Activated CD4-positive, alpha-beta T cell treated with anti-CD3 and anti-CD28 coated beads for 36 hours (primary cell): ENCODE measurements at places on chromosomes 1 and 21.
A peak's percentile ranks its signal among the peaks of the same experiment; 100 is the strongest.

- no peak for DNase-seq
- no peaks in the 10 kb centered on the region for H3K36me3 ChIP-seq
Measured at GRCh38 chr1:108877348-108878159, 769 bp downstream of the GPSM2 start.

DNA sequence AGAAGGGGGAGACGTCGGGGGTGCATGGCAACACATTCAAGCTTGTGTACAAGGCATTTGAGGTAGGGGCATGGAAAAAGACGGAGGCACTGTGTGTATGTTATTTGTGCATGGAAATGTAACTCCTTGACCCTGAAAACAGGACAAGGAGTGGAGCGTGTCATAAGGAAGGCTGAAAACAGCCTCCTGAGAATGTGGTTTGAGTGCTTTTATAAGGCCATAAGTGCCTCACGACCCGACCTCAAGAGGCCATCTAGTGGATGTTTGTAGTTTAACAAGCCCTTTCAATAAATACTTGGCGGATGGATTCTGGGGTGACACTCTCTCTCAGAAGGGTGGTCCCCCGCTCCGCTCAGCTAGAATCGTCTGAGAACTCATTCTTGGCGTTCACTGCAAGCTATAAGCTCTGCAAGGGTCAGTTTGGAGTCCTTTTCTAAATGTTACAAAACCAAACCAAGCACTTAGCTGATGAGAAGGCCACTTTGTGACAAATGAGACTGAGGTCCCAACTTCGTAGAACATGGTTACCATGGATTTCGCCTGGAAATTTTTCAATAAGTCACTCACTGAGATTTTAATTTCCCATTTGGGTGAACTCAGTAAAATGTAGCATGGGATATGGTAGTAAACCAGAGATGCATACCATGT, 38.8 kb upstream of the CLCA4 start:
- H3K27me3 ChIP-seq: peaks cover 7% of the 10 kb centered on the region
- peak; percentile 20 for DNase-seq
- H3K4me1 ChIP-seq: no peaks in the 10 kb centered on the region
- no peak overlapping the region for H3K27ac ChIP-seq
- H3K4me3 ChIP-seq: no peak overlapping the region
- no peaks in the 10 kb centered on the region for H3K36me3 ChIP-seq

DNA sequence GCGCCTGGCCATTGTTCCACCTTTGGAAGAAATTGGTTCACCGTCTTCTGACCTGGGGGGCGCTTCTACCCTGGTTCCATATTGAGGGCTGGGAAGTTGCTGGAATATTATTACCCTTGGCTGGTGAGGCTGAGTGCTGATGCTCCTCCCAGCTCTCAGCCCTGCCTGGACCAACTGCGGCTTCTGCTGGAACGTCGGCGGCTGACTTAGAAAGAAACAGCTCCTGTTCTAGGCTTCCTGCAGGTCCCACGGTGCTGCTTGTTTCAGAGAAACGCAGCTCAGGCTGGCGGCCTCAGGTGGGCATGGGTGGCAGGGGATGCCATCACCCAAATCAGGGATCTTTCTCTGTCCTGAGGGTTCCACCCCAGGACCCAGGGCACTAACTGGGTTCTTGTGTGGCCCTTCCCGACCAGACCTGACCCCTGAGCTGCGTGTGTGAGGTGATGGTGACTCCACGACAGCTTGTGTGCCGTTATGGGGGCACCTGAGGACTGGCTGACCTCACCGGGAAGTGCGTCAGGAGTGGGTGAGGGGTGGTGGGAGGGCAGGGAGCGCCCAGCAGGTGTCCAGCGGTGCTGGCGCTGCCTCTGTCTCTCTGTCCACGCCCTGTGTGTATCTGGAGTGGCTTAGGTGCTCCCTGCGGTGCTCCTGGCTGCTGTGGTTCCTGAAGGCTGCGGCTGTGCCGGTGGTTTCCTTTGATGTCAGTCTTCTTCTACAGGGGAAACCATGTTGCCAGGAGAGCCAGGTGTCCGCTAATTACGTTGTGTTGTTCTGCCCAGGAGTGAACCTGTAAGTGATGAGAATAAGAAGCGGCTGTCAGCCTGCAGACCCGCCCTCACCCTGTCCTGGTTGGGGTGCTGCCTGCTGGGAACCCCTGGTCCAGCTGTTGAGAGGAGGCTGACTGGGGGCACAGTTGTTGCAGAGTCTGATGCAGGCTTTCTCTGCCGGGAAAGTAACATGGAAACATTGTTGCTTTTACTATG, 8.9 kb downstream of the SKI start:
- H3K36me3 ChIP-seq: peaks cover 25% of the 10 kb centered on the region
- peak overlapping the region; percentile 39 for H3K4me3 ChIP-seq
- peak overlapping the region; percentile 82 for H3K27ac ChIP-seq
- no peaks in the 10 kb centered on the region for H3K27me3 ChIP-seq
- H3K4me1 ChIP-seq: peaks cover 83% of the 10 kb centered on the region
- DNase-seq: peak; percentile 66

- H3K4me3 ChIP-seq: no peak overlapping the region
- no peak for DNase-seq
- no peak overlapping the region for H3K27ac ChIP-seq
- H3K27me3 ChIP-seq: no peaks in the 10 kb centered on the region
- peaks cover 4% of the 10 kb centered on the region for H3K36me3 ChIP-seq
- no peaks in the 10 kb centered on the region for H3K4me1 ChIP-seq
Measured at GRCh38 chr1:107704911-107705310, 260.1 kb downstream of the VAV3 start.

DNA sequence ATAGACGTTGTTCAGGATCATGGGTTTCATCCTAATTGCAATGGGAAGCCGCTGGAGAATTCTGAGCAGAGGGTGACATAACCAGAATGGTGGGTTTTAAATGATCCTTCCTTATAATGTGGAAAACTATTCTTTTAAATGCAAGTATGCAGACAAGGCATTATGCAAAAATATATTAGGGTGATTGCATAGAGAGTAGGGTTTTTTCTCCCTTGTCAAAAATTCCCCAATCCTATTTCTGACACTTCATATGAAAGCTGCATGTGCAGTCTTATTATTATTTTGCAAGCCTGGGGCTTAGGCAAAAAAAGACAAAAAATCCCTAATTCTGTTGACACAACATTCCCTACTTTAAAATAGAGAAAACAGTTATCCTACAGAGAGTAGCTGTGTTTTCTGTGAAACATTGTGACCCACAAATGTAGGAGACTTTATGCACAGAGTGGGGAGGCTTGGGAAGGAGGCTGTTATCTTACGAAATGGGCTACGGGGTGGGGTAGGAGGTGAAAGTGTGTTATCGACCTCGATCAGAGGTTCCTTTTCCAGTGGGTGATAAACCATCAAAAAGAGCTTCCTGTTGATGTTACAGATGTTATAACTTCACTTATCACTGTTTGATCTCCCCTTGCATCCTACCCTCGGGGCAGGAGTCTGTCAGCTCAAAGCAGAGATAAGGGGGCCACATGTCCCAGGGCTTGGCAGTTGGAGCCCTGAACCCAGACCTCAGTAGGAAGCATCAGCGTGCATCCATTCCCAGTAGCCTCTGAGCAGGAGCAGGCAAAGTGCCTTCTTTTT, 27.2 kb downstream of the RHEX start:
- no peak overlapping the region for H3K4me3 ChIP-seq
- H3K36me3 ChIP-seq: no peaks in the 10 kb centered on the region
- no peak overlapping the region for H3K27ac ChIP-seq

- no peaks in the 10 kb centered on the region for H3K27me3 ChIP-seq
- H3K4me1 ChIP-seq: no peaks in the 10 kb centered on the region
- no peaks in the 10 kb centered on the region for H3K36me3 ChIP-seq
- H3K27ac ChIP-seq: no peak overlapping the region
- no peak for DNase-seq
- no peak overlapping the region for H3K4me3 ChIP-seq
Measured at GRCh38 chr1:221606256-221606655, 135.6 kb downstream of the DUSP10 start.

DNA sequence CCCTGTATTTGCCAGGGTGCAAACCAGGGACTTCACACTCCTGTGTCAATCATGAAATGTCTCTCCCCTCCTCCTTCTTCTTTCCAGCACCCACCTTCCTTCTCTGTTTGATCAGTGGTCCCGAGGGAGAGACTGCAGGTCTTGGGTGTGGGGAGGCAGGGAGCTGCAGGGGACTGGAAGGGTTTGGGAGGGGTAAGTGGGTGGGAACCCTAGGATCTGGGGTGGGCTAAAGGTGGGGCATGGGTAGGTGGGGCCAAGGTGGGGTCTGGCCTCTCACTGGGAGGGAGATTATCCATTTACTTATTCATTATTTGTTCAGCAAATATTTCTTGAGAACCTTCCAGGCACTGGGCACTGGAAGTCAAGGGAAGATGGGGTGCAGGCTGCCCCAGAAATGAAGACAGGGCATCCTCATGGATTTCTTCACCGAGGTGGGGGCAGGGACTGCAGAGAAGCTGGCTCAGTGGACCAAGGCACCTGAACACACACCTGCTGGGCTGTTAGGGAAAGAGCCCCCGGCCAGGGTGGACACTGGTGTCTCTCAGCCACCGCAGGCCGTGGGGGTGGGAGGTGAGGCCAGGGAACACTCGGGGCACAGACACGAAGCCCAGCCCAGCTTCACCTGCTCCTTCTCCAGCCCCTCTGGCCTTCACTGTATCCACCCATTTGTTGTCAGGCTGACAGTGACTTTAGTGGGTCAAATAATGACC, 193.9 kb upstream of the C1orf174 start:
- H3K4me3 ChIP-seq: no peak overlapping the region
- no peak overlapping the region for H3K27ac ChIP-seq

- no peak for DNase-seq
- peaks cover 41% of the 10 kb centered on the region for H3K36me3 ChIP-seq
- no peak overlapping the region for H3K27ac ChIP-seq
- no peaks in the 10 kb centered on the region for H3K4me1 ChIP-seq
Measured at GRCh38 chr1:160219062-160219929, 14.1 kb downstream of the PEA15 start.

DNA sequence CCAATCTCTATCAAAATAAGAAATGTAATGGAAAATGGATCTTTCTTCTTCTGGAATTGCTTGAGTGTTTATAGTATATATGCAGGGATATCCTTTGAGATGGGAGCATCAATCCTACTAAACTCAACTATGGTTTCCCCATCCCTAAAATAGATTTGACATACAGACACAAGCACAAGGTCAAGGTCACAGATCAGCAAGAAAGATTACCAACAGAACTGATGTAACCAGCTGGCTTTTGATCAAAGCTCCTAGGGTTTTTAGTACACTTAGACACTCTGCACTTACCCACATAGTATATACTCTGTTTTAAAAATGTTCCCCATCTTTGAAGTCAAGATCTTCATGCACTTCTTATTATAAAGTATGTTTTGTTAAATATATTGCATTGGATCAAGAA, 85.5 kb downstream of the NRIP1 start:
- no peaks in the 10 kb centered on the region for H3K27me3 ChIP-seq
- no peak overlapping the region for H3K4me3 ChIP-seq
- H3K27ac ChIP-seq: no peak overlapping the region
- peaks cover 7% of the 10 kb centered on the region for H3K36me3 ChIP-seq
- H3K4me1 ChIP-seq: peaks cover 6% of the 10 kb centered on the region

DNA sequence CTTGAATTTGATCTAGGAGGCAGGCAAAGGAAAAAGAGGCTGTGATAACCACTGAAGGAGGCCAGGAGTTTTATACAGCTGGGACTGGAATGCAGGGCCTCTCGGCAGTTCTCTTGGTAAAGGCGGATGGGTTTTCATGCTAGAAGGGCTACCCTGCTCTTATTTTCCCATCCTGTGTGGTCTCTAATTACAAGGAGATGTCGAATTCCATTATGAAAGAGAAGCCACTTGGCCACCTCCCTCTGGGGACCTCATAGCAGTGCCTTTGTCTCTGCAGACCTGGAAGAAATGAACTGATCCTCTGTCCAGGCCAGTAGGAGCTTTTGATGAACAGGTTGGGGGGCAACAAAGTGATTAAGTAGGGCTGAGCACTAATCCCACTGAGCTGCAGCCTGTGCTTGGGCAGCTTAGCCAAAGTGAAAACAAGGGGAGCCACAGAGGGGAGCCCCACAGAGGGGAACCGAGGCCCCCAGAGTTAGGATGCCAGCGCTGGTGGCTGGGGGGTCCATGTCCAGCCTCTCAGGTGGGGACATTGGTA, 42.2 kb upstream of the BCAR3 start:
- H3K4me1 ChIP-seq: no peaks in the 10 kb centered on the region
- no peaks in the 10 kb centered on the region for H3K27me3 ChIP-seq
- no peaks in the 10 kb centered on the region for H3K36me3 ChIP-seq
- no peak overlapping the region for H3K27ac ChIP-seq

- no peaks in the 10 kb centered on the region for H3K4me1 ChIP-seq
- no peak for DNase-seq
- no peaks in the 10 kb centered on the region for H3K36me3 ChIP-seq
- peaks cover 5% of the 10 kb centered on the region for H3K27me3 ChIP-seq
- no peak overlapping the region for H3K27ac ChIP-seq
- no peak overlapping the region for H3K4me3 ChIP-seq
Measured at GRCh38 chr1:160058087-160058486, 11.9 kb downstream of the KCNJ10 start.

DNA sequence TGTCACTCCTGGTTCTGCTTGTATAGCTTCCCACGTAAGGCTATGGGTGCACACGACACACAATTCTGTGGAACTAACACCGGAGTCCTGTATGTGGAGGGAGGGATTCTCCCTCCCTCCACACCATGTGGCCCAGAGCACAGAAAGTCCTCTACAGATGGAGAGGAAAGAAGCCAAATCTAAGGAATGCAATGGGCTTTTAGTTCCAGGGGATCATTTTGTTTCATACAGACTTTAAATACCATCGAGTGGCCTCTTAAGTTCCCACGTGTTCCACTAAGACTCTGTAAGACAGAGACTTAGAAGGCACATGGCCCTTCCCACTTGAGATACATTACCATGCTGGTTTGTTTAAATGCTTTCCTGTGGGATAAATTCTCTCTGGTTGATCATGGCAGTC, 156.0 kb downstream of the TGFB2 start:
- H3K4me1 ChIP-seq: no peaks in the 10 kb centered on the region
- no peak for DNase-seq
- no peak overlapping the region for H3K4me3 ChIP-seq
- H3K27me3 ChIP-seq: peaks cover 19% of the 10 kb centered on the region
- H3K36me3 ChIP-seq: no peaks in the 10 kb centered on the region

DNA sequence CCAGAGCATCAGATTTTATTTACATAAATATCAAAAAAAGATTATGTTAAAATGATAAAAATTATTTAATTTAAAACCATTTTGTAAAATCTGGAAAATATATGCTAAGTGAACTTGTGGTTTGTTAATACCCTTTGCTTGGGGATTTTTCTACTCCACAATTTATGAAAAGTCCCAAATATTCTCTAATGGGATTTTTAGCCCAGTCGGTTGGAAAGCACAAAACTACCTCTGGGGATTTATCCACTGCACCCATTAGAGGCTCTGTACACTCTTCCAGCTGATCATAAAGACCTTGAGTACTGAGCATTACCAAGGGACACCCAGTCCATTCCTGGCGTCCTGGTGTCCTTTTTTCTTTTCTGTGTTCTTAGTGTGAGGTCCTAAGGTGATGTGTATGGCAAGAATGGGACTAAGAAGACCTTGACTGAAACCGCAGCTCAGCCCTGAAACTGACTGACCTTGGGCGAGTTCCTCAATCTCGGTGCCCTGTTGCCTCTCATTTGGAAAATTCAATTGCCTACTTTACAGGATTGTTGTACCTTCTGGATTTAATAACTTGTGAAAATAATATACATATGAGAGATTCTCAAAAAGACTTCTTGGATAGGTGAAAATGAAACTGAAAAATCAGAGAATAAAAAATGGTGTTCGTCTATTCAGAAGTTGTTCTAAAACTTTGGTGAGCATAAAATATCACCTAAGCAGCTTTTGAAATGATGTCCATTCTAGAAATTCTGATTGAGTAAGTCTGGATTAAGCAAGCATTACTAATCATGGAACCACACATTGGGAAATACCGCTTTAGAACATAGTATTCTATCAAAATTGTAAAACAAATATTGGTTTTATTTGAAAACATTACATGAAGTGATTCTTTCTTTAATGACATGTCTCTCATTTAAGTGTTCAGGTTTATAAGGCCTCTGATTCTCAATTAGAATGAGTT, 21.5 kb upstream of the SAMSN1 start:
- H3K4me1 ChIP-seq: peaks cover 5% of the 10 kb centered on the region
- no peak overlapping the region for H3K27ac ChIP-seq
- no peaks in the 10 kb centered on the region for H3K27me3 ChIP-seq
